ENCODE measurements at places on chromosomes 2 and 18.

GRCh38 chr2:50223643-50224042 is 808.3 kb downstream of the NRXN1 start:
- DNase-seq = no peak

GRCh38 chr2:17181051-17181752 is 337.0 kb downstream of the RAD51AP2 start:
- no peak for DNase-seq

DNA sequence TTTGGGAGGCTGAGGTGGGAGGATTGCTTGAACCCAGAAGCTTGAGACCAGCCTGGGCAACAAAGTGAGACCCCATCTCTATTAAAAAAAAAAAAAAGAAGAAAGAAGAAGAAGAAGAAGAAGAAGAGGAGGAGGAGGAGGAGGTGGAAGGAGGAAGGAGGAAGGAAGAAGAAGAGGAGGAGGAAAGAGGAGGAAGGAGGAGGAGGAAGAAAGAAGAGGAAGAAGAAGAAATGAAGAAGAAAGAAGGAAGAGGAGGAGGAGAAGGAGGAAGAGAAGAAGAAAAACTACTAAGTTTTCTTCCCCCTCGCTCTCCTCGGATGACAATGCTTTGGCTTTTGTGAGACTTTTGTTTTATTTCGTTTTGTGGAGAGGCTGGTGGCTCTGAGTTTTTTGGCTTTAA is 30.1 kb upstream of the EFHD1 start:
- DNase-seq = no peak

- DNase-seq = no peak
These were observed 3.2 kb downstream of the NRP2 start for GRCh38 chr2:205685314-205686055.

DNA sequence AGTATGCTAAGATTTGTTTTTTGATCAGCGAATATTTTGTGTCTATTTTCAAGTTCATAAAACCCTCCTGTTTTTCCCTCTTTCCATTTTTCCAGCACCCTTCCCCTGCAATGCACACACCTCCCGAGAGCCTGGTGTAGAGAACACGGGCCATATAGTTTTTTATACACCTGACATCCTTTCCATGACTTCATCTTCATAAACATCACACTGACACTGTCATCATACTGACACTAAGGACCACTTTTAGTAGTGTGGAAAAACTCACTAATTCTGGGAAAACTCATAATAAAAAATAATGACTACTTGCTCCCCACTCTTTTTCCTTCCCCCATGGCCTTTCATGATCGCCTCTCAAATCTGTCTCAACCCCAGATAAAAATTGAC is 70.2 kb downstream of the EPHA4 start:
- DNase-seq = no peak

DNA sequence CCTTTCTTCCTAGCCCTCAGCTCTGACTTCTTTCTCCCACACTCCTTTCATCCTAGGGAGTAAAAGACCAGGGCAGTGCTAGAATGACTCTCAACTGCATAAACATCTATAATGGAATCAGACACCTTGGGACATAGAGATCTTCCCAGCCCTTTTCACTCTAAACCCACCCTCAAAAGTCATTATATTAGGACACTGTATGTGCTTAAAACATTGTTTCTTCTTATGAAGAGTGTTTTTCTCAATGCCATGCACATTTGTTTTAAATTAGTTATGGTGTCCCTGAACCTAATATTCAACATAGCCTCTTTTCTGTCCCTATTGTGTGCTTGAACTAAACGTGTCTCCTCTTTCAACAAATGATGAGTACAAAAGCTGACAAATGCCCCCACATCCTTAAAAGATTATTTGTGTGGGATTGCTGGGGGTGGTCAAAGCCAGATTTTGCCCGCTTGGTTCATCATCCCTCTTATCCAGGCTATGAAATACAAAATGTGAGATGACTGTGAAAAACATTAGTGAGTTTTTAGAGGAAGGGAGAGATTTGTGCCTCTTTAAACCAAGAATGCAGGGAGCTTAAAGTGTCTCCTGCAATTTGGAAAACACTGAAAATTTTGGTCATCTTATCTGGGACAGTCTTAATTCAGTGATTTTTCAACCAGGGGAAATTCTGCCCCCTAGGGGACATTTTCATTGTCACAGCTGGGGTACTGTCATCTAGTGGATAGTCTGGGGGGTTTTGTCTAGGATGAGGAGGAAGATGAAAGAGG is 29.0 kb downstream of the SERPINB5 start:
- DNase-seq = no peak

- DNase-seq = no peak
These were observed 35.2 kb downstream of the MOGAT1 start for GRCh38 chr2:222706616-222707015.

DNA sequence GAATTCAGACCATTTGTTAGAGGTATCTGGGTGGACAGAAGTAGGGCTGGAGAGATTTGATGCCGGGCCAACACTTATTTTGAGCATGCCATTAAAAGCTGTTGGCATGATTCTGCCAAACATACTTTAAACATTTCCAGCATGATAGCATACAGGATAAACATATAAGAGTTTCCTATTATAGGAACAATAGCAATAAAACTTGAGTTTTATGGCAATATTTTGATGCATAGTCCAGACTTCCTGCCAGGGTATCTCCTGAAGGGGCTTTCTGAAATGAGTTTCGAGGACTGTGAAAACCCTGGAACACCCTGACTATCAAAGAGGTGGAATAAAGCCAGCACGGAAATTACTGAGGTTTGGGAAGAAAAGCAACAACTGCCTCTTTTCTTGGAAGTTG is 1398.0 kb upstream of the NXPH2 start:
- no peak for DNase-seq

- DNase-seq = no peak
These were observed 456.3 kb downstream of the ZEB2 start for GRCh38 chr2:144063602-144064001.

DNA sequence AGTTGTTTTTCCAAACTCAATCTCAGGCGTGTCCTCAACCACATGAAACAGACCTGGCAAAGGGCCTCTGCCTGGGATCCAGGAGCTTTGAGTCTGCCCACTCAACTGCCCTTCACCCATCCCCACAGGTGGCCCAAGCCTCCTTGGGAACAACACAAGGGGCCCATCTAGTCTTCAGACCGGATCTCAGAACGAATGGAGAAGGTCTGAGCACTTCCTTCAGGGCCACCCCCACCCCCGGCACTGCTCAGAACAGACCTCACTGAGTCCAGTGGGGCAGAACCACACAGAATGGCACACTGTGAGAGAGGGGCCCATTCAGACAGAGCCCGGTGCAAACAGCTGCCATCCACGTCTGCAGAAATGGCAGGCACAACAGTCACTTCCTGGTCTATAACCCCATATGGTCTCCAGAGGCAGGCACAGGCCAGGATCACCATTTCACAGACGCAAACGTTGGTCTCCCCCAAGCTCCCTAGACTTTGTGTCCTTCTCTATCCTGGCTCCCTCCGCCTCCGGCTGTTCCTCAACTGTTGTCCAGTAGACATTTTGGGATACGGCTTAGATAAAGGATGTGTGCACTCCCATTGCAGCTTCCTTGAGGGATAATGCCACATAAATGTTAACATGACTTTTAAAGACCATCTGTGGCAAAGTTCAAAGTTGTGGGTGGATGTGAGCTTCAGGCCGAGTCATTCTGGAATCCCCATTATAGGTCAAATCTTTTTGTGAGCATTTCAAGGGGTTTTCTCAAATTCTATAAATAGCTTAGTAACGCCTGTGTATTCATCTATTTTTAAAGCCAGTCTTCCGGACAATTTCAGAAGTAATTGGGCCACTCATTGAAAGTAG is 149.7 kb downstream of the SMAD7 start:
- no peak for DNase-seq

DNA sequence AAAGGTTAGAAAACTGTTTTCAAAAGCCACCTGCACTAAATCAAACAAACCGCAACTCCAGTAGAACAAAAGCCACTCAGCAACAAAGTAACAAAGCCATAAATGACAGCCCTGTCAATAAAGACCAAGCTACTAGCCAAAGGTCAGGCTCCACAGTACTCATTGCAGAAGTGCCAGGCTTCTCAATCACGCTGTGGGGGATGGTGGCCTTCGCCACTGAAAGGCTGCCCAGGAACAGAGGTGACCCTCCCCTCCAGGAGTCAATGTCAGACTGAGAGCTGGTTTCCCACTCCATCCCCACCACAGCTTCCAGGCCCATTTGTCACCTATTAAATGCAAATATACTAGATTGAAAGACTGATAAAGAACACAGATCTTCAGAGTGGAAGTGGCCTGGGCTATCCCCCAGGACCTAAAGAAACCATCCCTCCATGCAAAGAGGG is 5.9 kb downstream of the ATP8B1 start:
- DNase-seq = no peak

DNA sequence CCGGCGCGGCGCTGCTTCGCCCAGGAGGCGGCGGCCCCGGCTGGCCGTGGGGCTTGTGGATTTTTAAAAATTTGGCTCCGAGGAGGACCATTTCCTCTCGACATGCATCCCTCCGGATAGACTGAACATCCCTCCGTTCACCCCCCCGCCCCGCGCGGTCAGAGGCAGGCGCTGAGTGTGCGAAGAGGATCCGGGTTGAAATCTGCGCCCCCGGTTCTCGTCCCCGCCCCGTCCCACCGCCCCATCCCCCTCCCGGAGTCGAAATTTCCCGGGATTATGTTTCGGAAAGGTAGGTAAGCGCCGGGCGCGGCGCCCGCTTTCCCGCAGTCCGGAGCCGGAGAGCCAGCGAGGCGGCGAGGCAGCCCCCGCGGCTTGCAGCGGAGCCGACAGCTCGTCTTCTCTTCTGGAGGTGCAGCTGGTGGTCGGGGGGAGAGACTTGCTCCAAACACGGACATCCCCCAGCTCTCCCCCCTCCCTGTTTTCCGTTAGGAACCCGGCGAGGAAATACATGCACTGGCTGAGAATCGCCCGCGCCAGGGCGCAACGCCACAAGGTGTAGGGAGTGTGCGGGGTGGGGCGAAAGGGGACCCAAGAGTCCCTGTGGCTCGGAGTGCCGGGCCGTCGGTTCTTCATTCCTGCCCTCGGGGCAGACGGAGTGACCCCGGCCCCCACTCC is at the start of gene PRKCE:
Gene PRKCE (plus strand): TSS at position 261 of the 675 bp plus-strand sequence.
- peak; percentile 68 for DNase-seq

DNA sequence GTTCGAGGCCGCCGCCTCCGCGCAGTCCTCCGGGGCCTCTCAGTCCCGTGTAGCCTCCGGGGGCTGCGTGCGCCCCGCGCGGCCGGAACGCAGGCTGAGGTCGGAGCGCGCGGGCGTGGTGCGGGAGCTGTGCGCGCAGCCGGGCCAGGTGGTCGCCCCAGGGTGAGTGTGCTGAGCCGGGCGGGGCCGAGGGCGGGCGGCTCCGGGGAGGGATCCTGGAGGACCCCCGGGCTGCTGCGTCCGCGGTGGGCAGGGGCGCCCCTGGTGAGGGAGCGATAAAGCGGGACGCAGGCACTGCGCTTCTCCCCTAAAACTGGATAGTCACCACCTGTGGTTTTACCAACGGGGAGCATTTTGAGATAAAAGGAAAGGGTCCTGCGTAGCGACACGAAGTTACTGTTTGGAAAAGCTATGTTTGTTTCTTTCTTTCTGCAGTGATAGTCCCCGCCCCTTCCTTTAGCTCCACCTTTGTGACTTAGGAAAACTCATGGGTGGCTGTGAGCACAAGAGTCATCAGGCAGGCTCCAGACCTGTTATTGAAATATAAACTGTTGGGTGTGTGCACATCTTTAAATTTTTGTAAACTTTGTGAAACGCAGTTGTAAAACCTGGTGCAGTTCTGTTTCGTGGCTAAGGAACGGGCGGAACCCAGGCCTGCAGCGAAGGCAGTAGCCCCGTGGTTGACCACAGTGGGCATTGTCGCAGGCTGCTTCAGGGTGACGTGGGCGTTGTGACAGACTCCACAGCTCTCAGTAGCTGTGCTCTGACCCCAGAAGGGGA is 687 bp downstream of the CTDP1 start:
- peak; percentile 25 for DNase-seq

GRCh38 chr2:30235008-30235655 is 3.8 kb downstream of the LBH start:
- no peak for DNase-seq

DNA sequence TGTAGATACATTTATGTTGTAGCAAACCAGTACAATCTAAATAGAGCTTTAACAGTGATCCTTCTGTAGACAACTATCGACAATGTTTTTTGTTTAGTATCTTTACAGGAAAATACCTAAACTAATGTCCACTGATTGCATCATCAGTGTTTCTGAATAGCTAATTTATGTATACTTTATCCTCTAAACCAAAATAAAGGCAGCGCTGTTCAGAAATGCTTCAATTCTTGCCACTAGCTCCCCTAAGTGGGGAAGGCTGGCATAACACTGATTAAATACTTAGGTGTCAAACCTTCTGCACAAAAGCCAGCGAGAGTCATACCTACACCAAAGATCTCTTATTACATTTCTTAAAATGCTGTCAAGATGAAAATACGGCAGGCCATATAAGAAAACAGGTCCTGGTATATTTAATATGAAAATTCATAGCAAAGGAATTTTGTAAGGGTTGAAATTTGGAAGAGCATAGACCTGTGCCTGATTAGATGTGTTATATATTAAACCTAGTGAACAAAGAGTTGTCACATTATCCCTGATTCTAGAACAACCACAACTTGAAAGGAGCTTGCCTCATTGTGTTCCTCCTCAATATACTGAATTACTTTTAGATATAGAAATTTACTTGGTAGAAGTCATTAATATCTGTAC is 1693.4 kb upstream of the SLC39A10 start:
- no peak for DNase-seq

DNA sequence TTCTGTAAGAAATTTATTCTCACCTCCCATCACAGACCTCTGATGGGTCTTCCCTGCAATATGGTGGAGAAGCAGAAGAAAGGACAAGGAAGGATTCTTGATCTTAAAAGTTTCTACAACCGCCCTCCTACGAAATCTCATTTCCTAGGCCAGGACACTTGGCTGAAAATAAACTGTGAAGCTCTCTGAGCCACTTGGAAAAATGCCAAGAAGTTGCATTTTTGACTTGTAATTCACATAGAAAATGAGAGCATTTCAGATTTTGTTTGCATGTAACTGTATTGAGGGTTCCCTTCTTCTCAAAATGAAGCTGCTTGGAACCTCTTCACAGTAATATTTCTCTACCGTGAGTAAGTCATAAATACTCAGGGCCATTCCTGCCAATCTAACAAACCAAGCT is 458.3 kb upstream of the SLC14A2 start:
- DNase-seq = no peak

DNA sequence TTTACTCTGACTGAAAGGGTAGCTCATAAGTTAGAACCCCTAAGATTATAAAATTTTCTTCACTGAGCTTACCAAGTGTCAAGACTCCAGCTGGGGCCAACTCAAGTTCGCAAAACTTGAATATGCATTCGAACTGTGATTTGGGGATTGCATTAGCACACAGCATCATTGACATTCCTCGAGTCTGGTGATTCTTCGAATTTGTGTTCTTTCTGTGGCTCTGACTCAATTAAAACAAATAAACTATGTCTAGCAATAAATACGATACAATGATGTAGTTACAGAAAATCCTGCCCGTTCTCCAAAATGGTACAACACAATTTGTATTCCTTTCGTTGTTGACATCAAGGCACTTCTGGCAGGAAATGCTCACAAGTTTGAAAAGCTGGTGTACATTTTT is 11.1 kb downstream of the CCL20 start:
- DNase-seq = no peak
